ENCODE measurements at places on chromosomes 5 and 9. TPM values are rescaled to one million over a fixed set of nuclear protein-coding genes. Genes with fewer than 3 reads are reported as not detected.

The LCN9 gene
- not detected for total RNA-seq

The DRD1 gene
- 1.1 TPM for total RNA-seq

The NRG2 gene
- 5.7 TPM for total RNA-seq

The IRX2 gene
- total RNA-seq, result 0.45 TPM

The PCDHB12 gene
- 3.3 TPM for total RNA-seq

The POLR3G gene
- total RNA-seq, result 1.7 TPM

The TSSK1B gene
- not detected for total RNA-seq

The PCDHGA8 gene
- 0.87 TPM for total RNA-seq

The IGFBPL1 gene
- total RNA-seq, result not detected

The FAM120AOS gene
- total RNA-seq, result 43.9 TPM

Measured in mesenteric fat pad (tissue), 1 donor.